ENCODE measurements at places on chromosomes 1 and 21.

DNA sequence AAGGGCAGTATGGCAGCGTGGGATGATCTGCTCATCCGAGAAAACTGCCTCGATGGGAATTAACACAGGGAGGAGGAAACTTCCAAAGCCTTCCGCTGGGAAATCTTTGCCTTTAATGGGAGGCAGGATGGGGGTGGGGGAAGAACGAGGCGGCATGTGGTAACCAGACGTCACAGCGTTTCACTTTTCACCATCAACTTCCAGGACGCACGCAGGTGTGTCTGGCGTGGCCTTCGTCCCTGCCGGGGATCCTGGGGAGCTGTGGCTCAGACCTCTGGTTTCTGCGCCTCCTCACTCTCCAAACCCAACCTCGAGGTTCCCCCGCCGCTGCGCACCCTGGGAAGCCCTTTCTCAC, 282 bp downstream of the RSPH1 start:
- DNase-seq: peak; percentile 25

DNA sequence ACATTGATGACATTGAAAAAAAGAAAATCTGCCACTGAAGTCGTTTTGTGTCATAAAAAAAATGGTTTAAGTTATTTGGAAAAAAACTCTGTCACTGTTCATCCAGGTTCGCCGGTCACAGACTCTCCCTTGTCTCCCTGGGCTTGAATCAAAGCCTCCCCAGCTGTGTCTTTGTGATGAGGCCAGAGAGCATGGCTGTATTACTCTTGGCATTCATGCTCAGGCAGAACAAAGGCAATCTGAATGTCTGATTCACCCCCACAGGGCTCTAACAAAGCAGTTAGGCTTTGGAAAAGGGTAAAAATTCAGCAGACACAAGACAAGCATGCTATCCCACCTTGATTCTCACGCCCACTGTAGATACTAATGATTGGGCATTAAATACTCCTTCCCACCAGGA, 304.3 kb upstream of the PLD5 start:
- DNase-seq: no peak

GRCh38 chr1:237042892-237043576, 1.1 kb downstream of the RYR2 start:
- no peak for DNase-seq

DNA sequence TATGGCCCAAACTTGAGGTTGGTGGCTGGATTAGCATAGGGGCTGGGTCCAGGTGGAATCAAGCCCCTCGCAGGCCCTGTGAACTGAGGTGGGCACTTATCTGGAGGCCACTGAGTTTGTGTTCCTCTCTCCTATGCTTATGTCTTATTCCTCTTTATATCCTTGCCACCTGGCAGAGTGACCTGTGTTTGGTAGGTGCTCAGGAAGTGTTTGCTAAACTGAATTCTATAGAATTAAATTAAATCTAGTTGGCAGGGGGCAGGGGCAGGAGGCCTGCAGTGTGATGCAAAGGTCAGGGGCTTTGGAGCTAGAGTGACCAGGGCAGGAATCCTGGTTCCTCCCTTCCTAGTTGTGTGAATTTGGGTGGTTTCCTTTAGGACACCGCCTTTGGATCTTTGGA, 1.1 kb upstream of the TMEM9 start:
- DNase-seq: no peak

GRCh38 chr1:41936107-41936506, 17.4 kb upstream of the HIVEP3 start:
- peak; percentile 56 for DNase-seq

DNA sequence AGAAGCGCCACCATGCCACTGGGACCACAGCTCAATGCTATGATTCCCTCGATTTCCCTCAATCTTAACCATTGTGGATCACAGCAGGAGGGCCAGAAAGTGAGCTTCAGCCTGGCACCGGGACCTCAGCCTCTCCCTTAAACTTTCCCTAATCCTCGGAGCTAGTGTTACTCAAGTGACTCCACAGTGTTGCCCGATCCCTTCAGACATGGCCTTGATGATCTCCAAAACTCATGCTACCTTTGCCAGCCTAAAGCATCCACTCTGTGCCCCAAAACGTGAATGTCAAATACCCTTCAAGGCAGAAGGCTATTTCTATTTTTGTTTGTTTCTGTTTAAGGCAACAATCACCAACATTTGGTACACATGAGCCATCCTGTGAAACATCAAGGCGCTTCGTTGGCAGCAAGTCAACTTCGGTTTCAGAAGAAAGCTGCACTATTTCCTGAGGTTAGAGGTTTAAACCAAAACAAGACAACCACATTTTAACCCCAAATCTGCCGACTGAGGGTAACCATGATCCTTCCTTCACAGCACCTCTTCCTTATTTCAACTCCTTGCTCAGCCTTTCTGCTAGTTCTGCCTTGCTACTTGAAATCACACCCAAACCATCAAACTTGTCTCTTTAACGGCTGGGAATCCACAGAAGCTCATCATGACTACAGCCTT, 94.4 kb upstream of the KRTAP19-8 start:
- DNase-seq: no peak

DNA sequence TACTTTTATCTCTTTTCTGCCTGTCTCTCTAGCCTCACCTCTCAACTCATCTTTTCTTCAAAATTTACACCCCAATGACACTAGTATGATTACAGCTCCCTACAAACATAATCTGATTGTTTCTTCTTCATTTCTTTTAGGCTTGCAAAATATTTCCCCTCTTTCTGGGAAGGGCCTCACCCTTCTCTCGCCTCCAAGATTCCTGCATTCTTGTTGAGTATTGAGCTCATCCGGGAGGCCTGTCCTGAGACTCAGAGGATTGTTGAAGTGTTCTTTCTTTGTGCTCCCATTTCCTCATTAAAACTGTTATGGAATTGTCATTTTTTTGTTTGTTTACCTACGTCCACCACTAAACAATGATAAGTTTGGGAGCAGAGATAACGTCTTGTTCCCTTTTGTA, 99.1 kb upstream of the CHRM3 start:
- no peak for DNase-seq

- peak; percentile 64 for DNase-seq
Observed at GRCh38 chr1:2585318-2586092, 1.1 kb upstream of the PRXL2B start.

GRCh38 chr1:150613061-150613920, 16.1 kb downstream of the ENSA start:
- peak; percentile 86 for DNase-seq

GRCh38 chr1:118588566-118588965, 399.6 kb downstream of the TBX15 start:
- DNase-seq: no peak

- DNase-seq: peak; percentile 65
Observed at GRCh38 chr1:93595266-93595665, 86.4 kb downstream of the BCAR3 start.

GRCh38 chr1:192158181-192158580, at the start of gene RGS18:
TSS of gene RGS18 (plus strand) at chr1:192158462. CDS start at chr1:192158638, 176 bp downstream.
- no peak for DNase-seq

DNA sequence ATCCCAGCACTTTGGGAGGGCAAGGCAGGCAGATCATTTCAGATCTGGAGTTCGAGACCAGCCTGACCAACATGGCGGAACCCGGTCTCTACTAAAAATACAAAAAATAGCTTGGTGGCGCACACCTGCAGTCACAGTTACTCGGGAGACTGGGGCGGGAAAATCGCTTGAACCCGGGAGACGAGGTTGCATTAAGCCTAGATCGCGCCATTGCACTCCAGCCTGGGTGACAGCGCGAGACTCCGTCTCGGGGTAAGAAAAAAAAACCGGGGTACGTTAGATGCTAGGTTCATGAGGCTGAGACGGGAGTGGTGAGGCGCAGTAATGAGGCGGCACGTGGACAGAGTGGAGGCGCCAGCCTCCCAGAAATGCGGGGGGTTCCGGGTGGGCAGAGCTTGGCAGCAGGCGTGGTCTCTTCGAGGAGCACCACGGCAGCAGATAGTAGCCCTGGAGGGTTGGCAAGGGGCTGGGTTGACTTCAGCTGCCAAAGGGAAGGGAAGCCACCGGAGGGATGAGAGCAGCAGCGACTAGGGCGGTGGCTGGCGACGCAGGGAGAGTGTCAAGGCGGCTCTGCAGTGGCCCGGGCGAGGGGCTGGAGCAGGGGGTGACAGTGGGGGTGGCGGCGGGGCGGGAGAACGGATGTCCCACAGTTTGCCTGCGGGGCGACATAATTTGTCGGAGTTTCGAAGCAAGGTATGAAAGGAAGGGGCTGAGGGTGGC, 832 bp downstream of the MRPL20 start:
- no peak for DNase-seq

DNA sequence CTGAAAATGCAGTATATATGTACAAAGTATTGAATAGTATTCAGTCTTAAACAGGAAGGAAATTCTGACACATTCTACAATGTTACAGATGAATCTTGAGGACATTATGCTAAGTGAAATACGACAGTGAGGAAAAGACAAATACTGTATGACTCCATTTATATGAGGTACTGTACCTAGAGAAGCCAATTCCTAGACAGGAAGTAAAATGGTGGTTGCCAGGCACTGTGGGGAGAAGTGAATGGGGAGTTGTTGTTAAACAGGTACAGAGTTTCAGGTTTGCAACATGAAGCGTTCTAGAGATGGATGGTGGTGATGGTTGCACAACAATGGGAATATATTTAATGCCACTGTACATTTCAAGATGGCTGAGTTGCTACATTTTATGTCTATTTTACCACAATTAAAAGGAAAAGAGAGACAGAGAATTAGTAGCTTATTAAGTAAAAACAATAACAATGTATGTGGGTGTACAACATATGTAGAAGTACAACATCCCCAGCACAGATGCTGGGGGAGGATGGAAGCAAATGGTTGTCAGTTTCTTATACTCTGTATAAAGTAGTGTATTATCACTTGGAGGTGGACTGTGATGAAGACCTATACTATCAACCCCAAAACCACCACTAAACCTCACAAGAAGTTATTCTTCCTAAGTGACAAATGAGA, 3.9 kb upstream of the RAB4A start:
- no peak for DNase-seq

- DNase-seq: no peak
Observed at GRCh38 chr1:186496171-186496851, 35.4 kb upstream of the PDC start.

DNA sequence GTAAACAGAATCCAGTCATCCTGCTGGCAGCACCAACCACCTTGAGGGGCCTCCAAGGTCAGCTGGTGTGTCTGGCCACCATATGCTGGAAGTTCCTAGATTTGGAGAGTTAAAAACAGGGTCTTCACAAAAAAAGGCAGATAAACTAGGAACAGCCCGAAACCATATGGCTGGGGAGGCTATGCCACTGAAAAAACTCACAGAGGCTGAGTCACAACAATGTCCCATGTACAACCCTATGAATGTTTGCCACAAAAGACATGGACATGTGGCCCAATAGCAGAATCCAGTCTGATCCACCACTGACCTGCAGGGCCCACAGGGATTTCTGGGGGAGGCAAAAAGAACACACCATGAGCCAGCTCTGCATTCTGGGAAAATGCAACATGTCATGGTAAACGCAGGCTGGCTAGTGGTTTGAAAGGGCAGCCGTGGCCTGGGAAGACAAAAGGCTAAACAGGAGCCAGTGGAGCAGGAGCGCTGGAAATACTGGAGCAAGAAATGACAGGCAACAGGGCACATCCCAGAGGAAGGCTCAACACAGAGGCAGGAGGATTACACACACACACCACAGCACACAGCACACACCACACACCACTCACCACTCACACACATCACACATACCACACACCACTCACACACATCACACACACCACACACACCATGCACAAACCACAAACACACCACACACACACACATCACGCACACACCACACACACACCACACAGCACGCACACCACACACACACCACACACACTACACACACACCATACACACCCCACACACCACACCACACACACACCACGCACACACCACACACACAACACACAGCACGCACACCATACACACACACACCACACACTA, 55.4 kb downstream of the HSF2BP start:
- DNase-seq: peak; percentile 63

GRCh38 chr1:2132222-2133038, 62.1 kb downstream of the FAAP20 start:
- peak; percentile 76 for DNase-seq

DNA sequence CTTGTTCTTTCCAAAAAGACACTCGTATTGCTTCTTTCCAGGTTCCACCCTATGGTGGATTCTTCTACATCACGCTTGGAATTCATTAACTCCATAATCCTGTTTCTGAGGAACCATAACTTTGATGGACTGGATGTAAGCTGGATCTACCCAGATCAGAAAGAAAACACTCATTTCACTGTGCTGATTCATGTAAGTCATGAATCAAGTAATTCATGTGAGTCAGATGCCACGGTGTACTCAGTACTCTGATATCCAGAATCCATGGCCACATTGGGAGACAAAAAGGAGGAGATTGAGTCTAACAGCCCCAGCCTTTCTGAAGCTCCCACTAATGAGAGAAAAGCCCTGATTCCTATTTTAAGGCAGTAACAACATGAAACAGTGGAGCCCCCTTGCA, 7.4 kb downstream of the CHI3L2 start:
- DNase-seq: peak; percentile 61

GRCh38 chr1:230611878-230612235, 30.4 kb upstream of the COG2 start:
- no peak for DNase-seq

DNA sequence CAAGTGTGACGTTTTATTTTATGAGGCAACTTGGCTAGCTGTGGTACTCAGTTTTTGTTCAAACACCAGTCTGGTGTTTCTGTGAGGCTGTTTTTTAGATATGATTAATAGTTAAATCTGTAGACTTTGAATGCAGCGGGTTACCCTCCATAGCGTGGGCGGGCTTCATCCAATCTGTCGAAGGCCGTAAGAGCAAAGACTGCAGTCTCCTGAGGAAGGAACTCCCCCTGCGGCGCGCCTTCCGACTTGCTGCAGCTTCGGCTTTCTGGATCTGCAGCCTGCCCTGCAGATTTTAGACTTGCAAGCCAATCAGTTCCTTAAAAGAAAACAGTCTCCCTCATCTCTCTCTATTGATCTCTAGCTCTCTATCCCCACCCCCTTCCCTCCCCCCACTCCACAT, 4.2 kb upstream of the ZNF496 start:
- no peak for DNase-seq

DNA sequence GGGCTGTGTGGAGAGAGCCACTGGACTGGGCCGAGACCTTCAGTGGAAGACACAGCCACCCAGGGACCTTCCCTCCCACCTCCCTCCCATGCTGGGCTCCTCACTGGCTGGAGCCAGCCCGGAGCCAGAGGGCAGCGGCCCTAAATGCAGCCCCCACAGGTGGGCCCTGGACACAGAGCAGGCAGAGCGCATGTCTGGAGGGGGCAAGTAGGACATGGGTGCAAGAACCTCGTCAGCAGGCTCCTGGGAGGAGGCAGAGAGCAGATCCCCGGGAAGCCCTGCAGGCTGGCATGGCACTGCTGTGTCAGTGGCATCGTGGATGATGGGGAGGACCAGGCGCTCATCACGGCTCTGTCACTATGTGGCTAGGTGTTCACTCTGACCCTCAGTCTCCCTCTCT, 45.7 kb downstream of the DMRTB1 start:
- DNase-seq: no peak

- DNase-seq: peak; percentile 82
Observed at GRCh38 chr1:62689524-62689923, 1.3 kb upstream of the DOCK7 start.

DNA sequence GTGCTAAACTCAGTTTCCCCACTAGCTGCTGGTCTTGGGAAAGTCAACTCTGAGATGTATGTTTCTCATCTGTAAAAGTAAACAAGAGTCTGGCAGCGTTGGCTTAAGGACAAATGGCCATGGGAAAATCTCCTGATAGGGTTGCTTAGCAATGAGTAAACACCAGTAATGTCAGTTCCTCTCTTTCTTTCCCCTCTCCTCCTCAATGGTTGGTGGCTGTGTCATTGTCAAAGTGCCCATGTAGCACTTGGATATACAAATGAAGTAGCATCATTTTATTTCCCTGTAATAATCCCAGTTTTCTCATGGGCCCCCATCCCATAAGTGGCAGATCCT, 2.2 kb upstream of the FYB2 start:
- DNase-seq: peak; percentile 55

Data from EH (cell line).